ENCODE measurements at places on chromosomes 5 and 9.

DNA sequence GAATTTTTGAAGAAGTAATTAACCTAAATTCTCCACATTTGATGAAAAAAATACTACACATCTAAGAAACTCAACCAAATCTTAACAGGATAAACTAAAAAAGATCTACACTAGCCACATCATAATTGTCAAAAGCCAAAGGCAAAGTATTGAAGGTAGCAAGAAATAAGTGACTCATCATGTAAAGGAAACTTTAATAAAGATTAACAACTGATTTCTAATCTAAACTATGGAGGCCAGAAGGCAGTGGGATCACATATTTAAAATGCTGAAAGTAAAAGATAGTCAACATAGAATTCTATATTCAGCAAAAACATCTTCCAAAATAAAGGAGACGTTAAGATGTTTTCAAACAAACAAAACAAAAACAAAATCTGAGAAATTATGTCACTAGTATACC lies 2002.9 kb downstream of the MAT2B start:
- H3K4me3 ChIP-seq, result no peak overlapping the region
- no peak for DNase-seq
- no peak overlapping the region for H3K27ac ChIP-seq
- no peaks in the 10 kb centered on the region for H3K36me3 ChIP-seq
- no peaks in the 10 kb centered on the region for H3K27me3 ChIP-seq

GRCh38 chr5:119313197-119313596 lies 42.6 kb upstream of the TNFAIP8 start:
- no peak overlapping the region for H3K27ac ChIP-seq
- no peaks in the 10 kb centered on the region for H3K27me3 ChIP-seq
- no peaks in the 10 kb centered on the region for H3K4me1 ChIP-seq
- H3K36me3 ChIP-seq, result no peaks in the 10 kb centered on the region
- no peak overlapping the region for H3K4me3 ChIP-seq

GRCh38 chr9:134189145-134189469 lies 24.7 kb upstream of the RNU6ATAC start:
- H3K36me3 ChIP-seq, result no peaks in the 10 kb centered on the region
- H3K4me3 ChIP-seq, result no peak overlapping the region
- H3K4me1 ChIP-seq, result no peaks in the 10 kb centered on the region
- H3K27me3 ChIP-seq, result no peaks in the 10 kb centered on the region
- DNase-seq, result peak; percentile 62
- no peak overlapping the region for H3K27ac ChIP-seq

DNA sequence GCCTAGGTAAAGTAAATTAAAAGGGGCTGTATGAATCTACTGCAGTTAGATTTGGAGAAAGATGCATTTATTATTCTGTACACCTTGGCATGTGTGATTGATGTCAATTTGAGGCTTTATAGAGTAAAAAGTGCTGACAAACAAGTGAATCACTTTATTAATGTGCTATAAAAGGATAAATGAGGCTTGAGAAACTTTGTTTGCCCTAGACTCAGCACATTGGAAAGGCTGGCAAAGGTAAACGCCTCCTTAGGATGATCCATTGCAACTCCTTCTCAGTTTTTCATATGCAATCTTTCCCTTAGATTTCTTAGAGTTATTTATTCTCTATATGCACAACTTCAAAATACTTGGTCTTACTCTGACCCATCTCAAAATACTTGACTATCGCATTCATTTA lies 369.0 kb downstream of the HINT1 start:
- no peaks in the 10 kb centered on the region for H3K27me3 ChIP-seq
- no peaks in the 10 kb centered on the region for H3K4me1 ChIP-seq
- H3K4me3 ChIP-seq, result no peak overlapping the region
- DNase-seq, result no peak
- H3K27ac ChIP-seq, result no peak overlapping the region
- H3K36me3 ChIP-seq, result no peaks in the 10 kb centered on the region

DNA sequence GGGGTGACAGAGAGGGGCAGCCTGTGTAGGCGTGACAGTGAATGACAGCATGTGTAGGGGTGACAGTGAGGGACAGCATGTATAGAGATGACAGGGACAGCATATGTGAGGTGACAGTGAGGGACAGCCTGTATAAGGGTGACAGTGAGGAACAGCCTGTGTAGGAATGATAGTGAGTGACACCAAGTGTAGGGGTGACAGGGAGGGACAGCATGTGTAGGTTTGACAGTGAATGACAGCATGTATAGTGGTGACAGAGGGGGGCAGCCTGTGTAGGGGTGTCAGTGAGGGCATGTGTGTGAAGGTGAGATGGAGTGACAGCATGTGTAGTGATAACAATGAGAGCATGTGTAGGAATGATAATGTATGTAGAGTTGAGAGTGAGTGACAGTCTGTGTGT lies 8.7 kb upstream of the GAPT start:
- no peaks in the 10 kb centered on the region for H3K27me3 ChIP-seq
- H3K4me1 ChIP-seq, result no peaks in the 10 kb centered on the region
- no peaks in the 10 kb centered on the region for H3K36me3 ChIP-seq

GRCh38 chr5:178777520-178777919 lies 47.1 kb upstream of the ZNF354A start:
- no peak overlapping the region for H3K27ac ChIP-seq
- no peaks in the 10 kb centered on the region for H3K27me3 ChIP-seq
- H3K36me3 ChIP-seq, result no peaks in the 10 kb centered on the region

DNA sequence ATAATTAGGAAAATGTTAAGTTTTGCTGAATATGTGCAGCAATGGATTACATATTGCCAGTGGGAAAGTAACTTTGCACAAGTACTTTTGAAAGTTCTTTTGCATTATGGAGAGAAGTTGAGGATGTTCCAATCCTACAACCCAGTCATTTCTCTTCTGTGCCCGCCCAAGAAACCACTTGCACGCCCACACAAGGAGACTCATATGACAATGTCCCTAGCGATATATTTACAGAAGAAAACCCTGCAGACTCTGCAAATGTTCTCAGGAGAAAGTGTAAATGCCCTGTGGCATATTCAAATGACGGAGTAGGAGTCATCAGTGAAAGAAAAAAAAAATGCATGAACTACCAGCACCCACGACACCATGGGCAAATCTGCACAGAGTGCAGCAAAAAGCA lies 356.5 kb downstream of the CTNND2 start:
- no peaks in the 10 kb centered on the region for H3K4me1 ChIP-seq
- DNase-seq, result no peak
- H3K36me3 ChIP-seq, result no peaks in the 10 kb centered on the region
- no peak overlapping the region for H3K27ac ChIP-seq

GRCh38 chr9:92001244-92001643 lies 51.2 kb upstream of the ROR2 start:
- no peak overlapping the region for H3K27ac ChIP-seq
- H3K4me3 ChIP-seq, result no peak overlapping the region
- no peaks in the 10 kb centered on the region for H3K27me3 ChIP-seq
- no peak for DNase-seq

DNA sequence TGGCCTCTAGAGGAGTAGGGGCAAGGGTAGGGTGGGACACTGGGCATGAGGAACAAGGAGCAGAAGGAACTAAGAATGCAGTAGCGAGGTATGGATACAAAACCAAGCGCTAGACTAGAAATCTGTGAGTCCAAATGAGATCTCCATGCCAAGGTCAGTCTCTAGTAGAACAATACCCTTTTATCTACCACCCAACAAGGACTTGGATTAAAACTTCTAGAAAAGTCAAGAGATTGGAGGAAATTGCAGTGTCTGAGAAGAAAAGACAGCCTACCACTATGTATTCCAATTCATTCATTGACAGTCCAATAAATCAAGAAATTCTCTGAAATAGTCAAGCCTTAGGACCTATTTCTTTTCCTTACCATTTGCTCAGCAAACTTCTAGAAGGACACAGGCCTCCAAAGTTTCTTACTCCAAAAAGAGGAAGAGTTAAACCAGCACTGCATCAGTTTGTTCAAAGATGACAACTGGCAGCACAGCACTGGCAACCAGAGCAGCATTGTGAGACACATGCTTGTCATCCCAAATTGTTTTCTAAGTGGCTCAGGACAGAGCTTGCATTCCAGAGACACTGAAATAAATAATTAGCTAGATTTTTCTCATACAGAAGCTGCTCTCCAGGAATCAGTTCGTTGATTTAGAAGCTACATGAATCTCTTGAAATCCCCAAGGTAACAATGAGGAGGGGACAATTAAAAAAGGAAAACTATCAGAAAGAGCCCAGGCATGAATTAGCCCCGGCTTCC lies 22.6 kb downstream of the ABCA1 start:
- peaks cover 9% of the 10 kb centered on the region for H3K4me1 ChIP-seq
- no peak overlapping the region for H3K4me3 ChIP-seq
- DNase-seq, result no peak
- no peaks in the 10 kb centered on the region for H3K27me3 ChIP-seq
- H3K36me3 ChIP-seq, result no peaks in the 10 kb centered on the region
- H3K27ac ChIP-seq, result no peak overlapping the region

DNA sequence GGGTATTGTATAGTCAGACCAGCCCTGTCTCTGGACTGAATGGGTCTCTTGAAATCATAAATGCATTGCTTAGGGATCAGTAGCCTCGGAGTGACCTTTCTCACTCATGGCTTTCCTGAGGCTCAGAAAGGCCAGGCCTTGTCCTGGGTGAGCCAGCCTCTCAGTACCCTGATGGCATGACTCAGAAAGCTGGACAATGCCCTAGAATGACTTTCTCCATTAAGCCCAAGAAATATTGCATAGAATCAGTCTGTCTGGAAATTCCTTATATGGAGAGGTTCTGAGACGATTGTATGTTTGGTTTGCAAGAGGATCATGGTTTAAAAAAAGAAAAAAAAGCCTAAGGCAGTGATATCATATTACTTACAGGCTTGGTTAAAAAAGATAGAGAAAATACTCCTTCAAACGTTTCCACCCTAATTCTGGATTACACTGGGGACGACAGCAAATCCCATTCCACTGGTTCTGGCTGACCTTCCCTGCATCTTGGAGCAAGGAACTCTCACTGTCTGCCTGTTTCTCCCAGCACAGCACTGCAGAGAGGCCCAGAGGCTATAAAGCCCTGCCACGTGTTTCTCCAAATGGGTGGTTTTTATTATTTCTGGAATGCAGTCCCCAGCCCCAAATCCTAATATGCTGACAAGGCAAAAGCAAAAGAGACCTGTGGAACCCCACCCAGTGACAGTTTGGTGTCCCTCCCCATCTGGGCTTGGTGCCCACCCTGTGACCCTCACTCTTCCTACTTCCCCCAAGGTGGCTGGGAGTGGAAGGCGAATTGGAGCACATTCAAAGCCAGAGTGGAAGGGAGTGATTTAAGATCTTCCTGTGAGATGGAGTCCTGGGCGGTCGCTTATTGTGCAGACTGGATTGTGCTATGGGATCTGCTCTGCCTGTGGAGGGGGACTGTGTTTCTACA lies 34.4 kb downstream of the MAP1B start:
- no peak overlapping the region for H3K4me3 ChIP-seq
- DNase-seq, result peak; percentile 71
- H3K27ac ChIP-seq, result peak overlapping the region; percentile 62

DNA sequence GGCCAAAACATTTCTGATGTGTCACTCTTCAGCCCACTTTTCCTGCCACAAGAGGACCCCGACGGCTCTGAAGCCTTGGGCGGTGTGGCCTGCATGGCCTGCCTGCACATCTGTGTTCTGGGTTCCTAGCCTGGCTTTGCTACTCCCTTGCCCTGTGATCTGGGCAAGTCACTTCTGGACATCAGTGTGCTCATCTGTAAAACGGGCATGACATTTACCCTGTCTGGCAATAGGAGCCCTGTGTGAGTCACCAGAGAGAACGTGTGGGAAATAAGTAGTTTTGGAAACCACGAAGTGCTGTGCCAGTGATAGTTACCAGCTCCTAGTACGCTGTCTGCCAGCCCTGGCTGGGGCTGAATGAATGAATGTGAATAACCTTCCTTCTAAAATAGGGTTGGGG lies 90.8 kb downstream of the MACROH2A1 start:
- no peak for DNase-seq
- no peaks in the 10 kb centered on the region for H3K36me3 ChIP-seq
- no peak overlapping the region for H3K4me3 ChIP-seq

DNA sequence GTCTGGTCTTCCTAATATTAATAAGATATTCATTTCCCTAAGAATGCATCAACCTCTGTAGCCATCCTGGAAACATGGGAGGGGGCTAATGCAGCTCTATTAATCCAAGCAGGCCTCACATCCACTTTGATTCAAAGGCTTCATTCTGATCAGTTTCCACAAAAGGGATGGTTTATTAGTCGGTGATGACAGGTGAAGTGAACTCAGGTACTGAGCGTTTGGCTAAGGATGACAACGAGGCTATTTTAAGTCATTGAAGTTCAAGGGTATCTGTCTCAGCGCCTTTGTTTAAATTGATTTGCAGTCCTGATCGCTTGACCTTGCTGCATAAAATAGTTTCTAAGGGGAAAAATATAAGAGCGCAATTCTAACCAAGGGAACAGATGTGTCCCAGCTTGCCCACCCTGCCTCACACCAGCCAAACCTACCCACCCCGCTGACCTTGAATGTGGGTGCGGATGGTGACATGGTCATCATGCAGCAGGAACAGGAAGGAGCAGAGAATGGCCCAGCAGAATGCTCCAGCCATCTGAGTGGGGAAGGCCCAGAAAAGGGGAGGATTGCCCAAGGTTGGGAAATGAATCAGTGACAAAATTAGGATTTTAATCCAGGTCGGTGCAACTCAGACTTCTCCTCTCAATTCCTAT lies 70.5 kb upstream of the ZNF618 start:
- no peaks in the 10 kb centered on the region for H3K36me3 ChIP-seq
- no peaks in the 10 kb centered on the region for H3K27me3 ChIP-seq
- no peak for DNase-seq
- H3K27ac ChIP-seq, result no peak overlapping the region
- peaks cover 4% of the 10 kb centered on the region for H3K4me1 ChIP-seq

GRCh38 chr9:124747065-124747464 lies 24.0 kb downstream of the NR6A1 start:
- DNase-seq, result no peak
- no peak overlapping the region for H3K27ac ChIP-seq
- H3K4me3 ChIP-seq, result no peak overlapping the region
- H3K36me3 ChIP-seq, result no peaks in the 10 kb centered on the region

- H3K27me3 ChIP-seq, result no peaks in the 10 kb centered on the region
- peaks cover 44% of the 10 kb centered on the region for H3K4me1 ChIP-seq
These were observed 37.8 kb downstream of the B4GALT1 start for GRCh38 chr9:33129251-33129885.

GRCh38 chr5:107359916-107360234 lies 310.9 kb downstream of the EFNA5 start:
- no peaks in the 10 kb centered on the region for H3K36me3 ChIP-seq
- no peaks in the 10 kb centered on the region for H3K4me1 ChIP-seq
- no peaks in the 10 kb centered on the region for H3K27me3 ChIP-seq
- no peak overlapping the region for H3K4me3 ChIP-seq
- no peak for DNase-seq
- H3K27ac ChIP-seq, result no peak overlapping the region

DNA sequence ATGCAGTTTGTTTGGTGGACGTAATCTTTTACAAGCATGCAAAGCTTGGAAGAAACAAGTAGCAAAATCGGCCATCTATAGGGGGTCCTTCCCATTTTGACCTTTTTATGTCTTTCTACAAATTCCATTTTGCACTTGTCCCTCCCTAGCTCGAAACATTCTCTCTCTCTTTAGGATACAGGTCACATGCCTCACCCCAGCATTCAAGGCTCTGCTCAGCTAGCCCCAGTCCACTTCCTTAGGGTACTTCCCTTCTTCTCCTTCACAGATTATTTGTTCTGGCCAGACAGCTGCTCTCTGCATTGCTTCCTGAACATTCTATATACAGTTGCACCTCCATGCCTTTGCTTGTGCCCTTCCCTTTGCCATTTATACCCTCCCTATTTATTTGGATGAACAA lies 31.7 kb upstream of the TRIM14 start:
- DNase-seq, result no peak
- no peak overlapping the region for H3K4me3 ChIP-seq
- no peaks in the 10 kb centered on the region for H3K27me3 ChIP-seq
- peaks cover 2% of the 10 kb centered on the region for H3K4me1 ChIP-seq
- H3K27ac ChIP-seq, result no peak overlapping the region
